Activated CD8-positive, alpha-beta memory T cell treated with anti-CD3 and anti-CD28 coated beads for 1 hour (primary cell): ENCODE measurements at places on chromosomes 7 and 10.

GRCh38 chr10:6108631-6109443 lies 20.0 kb downstream of the RBM17 start:
- no peak for DNase-seq

GRCh38 chr7:111312966-111313365 lies 222.0 kb downstream of the LRRN3 start:
- no peak for DNase-seq

GRCh38 chr10:22906767-22907166 lies 21.1 kb upstream of the ARMC3 start:
- no peak for DNase-seq

- DNase-seq: no peak
Measured at GRCh38 chr7:30697719-30698460, 15.6 kb upstream of the CRHR2 start.

DNA sequence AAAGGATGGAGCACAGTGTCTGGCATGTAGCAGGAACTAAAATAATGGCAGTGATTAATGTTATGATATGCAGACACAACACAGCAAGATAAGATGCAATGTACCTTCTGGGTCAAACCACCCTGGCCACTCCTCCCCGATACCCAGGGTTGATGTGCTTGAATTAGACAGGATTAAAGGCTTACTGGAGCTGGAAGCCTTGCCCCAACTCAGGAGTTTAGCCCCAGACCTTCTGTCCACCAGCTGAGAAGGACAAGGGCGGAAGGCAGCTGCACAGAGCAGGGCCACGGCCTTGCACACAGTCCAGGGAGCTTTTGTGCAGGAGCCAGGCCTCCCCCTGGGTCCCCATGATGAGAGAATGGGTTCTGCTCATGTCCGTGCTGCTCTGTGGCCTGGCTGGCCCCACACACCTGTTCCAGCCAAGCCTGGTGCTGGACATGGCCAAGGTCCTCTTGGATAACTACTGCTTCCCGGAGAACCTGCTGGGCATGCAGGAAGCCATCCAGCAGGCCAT lies at the start of gene RBP3:
RBP3 (plus strand) TSS at position 226 of the 514 bp plus-strand sequence; CDS start at position 348, 122 bp downstream.
- no peak for DNase-seq

GRCh38 chr10:88793712-88794299 lies 8.7 kb upstream of the LIPM start:
- DNase-seq: no peak
